Eye (tissue), 1 donor: ENCODE measurements at places on chromosomes 7 and 10.

GRCh38 chr7:154729056-154729455, 273.9 kb downstream of the PAXIP1 start:
- DNase-seq, result no peak

GRCh38 chr10:95445223-95445836, 115.8 kb downstream of the SORBS1 start:
- no peak for DNase-seq

DNA sequence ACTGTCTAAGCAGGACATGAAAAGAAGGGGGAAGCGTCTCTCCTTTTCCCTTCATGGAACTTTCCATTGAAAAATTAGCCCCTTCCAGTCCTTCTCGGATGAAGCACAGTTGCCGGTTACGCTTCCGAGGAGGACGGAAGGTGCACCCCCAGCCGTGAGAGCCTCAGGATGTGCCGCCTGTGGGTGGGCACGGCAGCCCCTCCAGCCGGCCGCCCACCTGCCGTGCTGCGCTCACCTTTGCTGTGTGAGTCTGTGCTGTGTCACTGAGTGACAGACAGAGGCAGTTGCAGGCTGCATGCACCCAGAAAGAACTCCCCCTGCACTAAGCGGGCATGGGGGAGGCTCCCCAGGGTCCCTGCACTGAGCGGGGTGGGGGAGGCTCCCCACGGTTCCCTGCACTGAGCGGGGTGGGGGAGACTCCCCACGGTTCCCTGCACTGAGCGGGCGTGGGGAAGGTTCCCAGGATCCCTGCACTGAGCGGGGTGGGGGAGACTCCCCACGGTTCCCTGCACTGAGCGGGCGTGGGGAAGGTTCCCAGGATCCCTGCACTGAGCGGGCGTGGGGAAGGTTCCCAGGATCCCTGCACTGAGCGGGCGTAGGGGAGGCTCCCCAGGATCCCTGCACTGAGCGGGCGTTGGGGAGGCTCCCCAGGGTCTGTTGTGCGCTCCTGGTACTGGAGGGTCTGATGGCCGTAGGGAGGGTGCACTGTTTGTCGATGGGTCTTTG, 74.2 kb downstream of the DNAJB6 start:
- DNase-seq, result no peak

DNA sequence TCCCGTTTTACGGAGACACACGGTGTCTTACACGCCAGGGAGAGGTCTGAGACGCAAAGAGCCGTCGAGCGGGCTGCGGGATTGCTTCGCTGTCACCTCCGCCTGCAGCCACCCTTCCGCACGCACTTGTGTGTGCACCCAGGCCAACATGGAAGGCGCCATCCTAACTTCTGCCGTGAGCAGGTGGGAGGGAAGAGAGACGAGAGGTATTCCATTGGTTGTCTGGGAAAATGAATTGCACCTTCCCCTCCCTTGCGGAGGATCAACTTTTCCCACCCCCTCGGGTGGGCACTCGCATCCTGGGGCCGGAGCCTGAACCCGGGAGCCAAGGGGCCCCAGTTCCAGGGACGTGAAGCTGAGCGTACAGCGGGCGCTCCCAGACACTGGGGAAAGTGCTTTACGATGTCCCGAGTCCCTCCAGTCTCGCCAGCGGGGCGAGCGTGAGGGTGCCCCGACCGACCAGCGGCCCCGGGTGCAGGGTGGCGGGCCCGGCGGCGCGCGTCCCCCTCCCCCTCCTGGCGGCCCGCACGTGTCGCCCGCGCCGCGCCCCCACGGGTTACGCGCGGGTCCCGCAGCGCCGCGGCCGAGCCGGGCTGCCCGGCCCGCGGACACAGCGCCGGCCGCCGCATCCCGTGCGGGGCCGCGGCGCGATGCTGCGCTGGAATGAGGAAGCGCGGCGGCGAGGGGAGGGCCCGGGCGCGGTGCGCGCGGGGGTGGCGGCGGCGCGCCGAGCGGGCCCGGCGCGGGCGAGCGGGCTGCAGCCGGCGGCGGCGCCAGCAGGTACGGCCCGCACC, 984 bp upstream of the IKZF1 start:
- DNase-seq, result peak; percentile 35

DNA sequence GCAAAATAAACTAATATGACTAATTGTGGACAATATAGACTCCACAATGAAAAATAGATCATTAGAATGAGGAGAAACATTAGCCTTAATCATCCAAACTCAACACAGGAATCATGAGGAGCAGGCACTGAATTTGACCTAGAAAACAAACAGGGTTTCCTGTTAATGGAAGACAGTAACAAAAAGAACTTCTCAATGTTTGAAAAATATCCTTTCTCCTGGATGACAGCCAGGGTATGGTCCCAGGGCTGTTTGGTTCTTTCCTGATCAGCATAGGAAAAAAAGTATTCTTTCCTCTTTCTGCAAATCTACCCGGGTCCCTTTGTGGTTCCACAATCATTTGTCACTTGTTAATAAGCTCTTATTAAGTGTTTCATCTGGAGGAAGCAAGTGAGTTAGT, 145.3 kb upstream of the SVIL start:
- no peak for DNase-seq

DNA sequence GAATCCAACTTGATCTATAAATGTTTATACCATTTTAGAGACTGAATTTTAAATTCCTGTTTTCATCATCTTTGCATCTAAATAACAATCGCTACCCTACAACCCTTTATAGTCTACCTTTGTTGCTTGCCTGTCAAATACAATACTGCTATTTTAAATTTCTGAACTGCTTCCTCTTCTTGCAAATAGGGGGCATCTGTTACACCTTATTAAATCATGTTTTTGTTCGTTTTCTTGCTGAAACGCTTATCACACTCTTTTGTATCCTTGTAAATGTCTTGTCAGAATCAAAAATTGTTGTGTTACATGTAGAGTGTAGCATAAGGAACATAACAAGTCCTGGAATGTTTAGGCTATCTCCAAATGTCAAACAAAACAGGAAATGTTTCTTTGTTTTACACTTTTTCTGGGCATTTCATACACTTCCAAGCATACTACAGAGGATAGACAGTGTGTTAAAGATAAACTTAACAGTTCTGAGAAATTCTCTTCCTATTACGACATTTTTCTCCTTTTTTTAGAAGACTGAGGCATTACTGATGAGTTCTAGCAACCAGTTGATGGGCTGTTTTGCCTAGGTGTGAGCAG, 281.3 kb downstream of the GPR158 start:
- DNase-seq, result peak; percentile 3

DNA sequence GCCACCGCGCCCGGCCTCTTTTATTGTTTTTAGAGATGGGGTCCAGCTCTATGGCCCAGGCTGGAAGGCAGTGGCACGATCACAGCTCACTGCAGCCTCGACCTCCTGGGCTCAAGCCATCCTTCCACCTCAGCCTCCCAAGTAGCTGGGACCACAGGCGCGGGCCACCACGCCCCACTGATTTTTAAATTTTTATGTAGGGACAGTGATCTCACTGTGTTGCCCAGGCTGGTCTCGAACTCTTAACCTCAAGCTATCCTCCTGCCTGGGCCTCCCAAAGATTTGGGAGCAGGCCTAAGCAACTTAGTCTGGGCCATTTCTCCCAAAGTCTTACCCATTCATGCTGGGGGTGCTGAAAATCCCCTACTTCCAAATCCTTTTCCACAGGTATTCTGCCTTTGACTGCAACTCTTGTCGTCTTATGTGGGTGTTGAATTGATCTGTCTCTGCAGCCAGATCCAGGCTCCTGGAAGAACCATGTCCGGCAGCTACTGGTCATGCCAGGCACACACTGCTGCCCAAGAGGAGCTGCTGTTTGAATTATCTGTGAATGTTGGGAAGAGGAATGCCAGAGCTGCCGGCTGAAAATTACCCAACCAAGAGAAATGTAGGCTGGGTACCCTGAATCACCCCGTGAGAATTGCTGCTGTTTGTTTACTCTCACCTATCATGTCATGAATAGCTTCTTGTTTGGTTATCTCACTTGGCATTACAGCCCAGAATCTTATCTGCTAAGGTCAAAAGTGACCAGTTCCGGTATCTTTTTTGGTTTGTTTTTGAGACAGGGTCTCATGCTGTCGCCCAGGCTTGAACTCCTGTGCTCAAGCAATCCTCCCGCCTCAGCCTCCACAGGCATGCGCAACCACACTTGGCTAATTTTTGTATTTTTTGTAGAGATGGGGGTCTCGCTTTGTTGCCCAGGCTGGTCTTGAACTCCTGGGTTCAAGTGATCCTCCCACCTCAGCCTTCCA, 1.1 kb downstream of the ZDHHC4 start:
- DNase-seq, result no peak

GRCh38 chr10:88228130-88228529, 355.0 kb downstream of the RNLS start:
- DNase-seq, result no peak

DNA sequence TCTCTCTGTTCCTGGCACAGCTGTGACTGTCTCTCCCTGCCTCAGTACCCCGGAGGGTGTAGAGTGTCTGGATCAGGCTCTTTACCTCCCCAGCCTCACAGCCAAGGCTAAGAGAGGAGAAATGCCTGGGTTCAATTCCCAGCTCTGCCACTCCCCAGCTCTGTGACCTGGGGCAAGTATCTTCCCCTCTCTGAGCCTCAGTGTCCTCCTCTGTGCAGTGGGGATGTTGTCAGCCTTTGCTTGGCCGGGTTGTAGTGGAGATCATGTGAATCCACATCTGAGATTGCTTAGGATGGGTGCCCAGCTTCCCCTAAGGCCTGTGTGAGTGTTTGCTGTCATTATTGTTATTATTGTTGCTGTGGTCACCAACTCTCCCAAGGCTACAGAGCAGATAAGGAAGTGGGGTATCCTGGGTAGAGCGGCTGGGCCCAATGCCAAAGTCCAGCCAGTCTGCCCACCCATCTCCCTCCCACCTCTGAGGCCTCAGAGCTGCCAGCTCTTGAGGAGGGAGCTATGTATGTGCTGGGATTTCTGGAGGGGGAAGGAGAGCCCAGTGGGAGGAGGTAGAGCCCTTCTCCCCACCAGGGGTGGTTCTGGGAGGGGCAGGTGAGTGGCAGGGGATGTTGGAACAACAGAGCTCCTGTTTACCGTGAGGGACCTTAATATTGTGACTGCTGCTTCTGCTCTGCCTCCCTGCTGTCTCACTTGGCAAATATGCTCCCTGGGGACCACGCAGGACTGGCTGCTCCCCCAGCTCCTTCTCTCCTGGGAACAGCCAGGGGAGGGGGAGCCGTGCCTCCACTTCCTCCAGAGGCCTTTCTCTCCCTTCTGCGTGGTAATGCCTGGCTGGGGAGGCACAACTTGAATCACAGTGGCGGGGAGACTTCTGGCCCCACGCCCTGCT, 170.5 kb downstream of the RPS24 start:
- no peak for DNase-seq

- DNase-seq, result no peak
These were observed 72.2 kb downstream of the VTI1A start for GRCh38 chr10:112519133-112519761.

- no peak for DNase-seq
These were observed 203.9 kb downstream of the DNAJB6 start for GRCh38 chr7:157540606-157541294.

DNA sequence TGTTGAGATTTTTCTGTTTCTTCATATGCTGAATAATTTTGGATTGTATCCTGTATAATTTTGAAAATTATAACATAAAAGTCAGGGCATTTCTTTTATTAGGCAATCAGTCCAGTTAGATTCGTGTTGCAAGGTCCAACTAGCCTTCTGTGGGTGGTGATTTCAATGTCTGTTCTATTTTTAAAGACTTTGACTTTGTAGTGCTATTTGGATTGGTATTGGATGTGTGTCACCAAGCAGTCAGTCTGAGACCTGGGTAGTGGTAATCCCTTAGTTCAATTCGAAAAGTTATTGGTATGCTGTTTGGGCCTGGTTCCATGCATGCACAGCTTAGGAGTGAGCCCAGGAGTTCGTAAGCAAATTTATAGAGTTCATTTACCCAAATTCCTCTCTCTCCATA, 82.2 kb downstream of the EPDR1 start:
- no peak for DNase-seq

DNA sequence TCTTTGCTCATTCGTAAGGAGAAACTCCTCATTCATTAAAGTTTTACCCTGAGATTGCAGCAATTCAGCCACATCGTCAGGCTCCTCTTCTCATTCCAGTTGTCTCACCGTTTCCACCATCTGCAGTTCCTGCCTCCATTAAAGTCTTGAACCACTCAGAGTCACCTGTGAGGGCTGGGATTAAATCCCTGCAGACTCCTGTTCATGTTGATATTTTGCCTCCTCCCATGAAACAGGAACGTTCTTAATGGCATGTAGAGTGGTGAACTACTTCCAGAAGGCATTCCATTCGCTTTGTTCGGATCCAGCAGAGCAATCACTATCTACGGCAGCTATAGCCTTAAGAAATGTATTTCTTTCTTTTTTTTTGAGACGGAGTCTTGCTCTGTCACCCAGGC, 96.5 kb upstream of the FAM20C start:
- no peak for DNase-seq

- no peak for DNase-seq
These were observed 51.9 kb downstream of the THSD7A start for GRCh38 chr7:11779864-11780674.

GRCh38 chr10:123726836-123727235, 60.7 kb downstream of the GPR26 start:
- DNase-seq, result no peak

DNA sequence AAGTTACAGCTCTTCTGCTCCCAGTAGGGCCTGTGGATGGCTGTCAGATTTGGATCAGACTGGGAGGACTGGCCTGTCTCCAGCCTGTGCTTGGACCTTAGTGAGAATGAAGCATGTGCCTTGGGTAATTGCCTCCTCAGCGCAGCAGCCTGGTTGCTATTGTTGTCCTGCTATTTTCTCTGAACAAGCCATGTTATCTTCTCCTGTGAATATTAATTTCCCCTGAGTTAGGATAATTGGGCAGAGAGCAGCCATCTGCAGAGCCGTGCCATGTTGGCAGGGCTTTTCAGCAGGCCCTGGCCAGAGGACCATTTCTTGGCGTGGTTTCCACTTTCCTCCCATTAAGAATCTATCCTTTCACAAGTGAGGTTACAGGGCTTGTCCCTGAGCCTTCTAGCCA, 497.3 kb downstream of the SORCS3 start:
- no peak for DNase-seq

GRCh38 chr7:78164459-78164858, 365.9 kb downstream of the PHTF2 start:
- no peak for DNase-seq

DNA sequence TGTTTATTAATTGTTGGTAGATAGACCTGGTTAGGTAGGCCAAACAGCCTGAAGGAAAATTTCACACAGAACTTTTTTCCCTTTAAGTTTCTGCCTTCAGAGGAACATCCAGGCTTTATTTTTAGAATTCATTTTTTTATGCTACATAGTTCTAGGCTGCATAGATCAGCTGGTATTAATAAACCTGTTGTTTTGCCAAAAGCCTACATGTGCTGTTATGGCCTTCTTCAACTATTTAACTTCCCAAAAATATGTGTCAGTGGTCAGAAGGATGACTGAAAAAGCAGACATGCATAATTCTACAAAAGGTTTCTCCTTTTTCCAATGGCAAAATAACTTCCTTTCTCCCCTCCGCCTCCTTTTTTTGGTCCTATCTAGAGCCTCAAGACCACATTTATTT, 303.0 kb upstream of the DKK1 start:
- no peak for DNase-seq

- DNase-seq, result no peak
These were observed 171.9 kb downstream of the TPST1 start for GRCh38 chr7:66377045-66377444.

DNA sequence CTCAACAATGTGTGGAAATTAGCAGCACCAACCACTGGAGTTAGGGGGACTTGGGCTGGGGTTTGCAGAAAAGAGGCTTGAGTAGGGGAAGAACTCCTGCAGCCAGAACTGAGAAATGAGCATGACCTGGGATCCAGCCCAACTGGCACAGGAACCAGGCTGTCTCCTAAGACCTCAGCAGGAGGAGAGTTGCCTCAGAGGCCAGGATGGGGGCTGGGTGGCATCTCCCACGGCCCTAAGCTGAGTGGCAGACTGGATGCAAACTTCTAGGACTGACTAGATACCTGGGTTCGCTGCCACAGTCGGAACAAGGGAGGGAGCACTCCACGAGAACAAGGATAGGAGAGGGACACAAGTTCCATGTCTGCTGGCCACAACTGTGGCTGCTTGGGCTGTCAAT, 62.6 kb downstream of the RNF32 start:
- no peak for DNase-seq
